ENCODE measurements at places on chromosomes 13 and 19.

DNA sequence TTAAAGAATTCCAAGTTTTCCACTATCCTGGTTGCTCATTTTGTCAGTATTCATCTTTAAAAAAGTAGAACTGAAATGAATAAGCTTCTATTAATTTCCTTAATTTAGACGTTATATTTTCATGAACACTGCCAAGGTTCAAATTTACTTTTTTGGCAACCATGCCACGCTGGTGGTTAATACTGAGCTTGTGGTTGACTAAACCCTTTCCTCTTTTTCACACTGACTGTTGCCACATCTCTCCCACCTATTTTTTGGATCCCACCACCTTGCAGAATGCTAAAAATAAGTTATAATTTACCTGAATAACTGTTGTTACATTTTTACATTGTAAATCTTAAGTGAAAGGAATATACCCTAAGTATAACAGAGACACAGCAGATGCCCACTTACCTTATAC is 45.0 kb downstream of the FLT3 start:
- DNase-seq = no peak

DNA sequence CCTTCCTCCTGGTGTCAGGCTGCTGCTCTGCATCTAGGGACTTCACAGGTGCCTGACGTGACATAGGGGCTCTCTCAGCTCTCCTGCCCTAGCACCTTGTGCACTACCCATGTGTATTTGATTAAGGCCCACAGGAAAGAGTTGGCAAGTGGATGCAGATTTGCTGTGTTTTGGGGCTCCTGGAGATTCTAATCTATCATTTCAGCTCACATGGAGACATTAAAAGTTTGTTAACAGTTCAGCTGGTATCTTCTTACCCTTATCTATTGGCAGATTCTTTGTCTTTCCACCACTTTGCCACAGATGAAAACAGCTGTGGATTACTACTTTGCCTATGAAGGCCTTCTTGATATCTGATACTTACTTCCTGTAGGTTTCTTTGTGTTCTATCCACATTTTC is 41.9 kb downstream of the WASF3 start:
- DNase-seq = no peak

DNA sequence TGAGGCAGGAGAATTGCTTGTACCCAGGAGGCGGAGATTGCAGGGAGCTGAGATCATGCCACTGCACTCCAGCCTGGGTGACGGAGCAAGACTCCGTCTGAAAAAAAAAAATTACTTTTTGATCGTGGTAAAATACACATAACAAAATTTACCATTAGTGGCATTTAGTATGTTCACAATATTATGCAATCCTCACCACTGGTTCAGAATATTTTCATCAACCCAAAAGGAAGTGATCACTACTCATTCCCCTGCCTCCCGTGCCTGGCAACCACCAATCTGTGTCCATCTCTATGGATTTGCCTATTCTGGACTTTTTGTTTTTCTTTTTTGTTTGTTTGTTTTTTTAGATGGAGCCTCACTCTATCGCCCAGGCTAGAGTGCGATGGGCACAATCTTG is 1.2 kb upstream of the PALM3 start:
- no peak for DNase-seq

DNA sequence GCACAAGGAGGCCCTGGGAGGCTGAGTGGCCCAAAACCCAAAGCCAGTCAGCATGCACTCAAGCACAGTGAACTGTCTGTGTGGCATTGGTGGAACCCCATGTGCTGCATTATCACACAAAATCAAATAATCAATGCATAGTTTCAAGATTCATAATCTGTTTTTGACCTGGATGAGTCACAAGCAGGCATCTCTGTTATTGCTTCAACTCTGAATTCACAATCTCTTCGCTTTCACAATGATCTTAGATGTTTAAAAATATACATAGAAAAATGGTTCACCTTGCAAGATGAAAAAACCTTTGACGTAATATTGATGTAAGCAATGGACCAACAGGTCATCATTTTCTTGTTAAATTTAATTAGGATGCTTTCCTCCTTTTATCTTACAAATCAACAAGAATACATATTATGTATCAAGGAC is 455.4 kb downstream of the IRS2 start:
- DNase-seq = no peak

GRCh38 chr13:98796191-98796590 is 43.7 kb upstream of the SLC15A1 start:
- no peak for DNase-seq

DNA sequence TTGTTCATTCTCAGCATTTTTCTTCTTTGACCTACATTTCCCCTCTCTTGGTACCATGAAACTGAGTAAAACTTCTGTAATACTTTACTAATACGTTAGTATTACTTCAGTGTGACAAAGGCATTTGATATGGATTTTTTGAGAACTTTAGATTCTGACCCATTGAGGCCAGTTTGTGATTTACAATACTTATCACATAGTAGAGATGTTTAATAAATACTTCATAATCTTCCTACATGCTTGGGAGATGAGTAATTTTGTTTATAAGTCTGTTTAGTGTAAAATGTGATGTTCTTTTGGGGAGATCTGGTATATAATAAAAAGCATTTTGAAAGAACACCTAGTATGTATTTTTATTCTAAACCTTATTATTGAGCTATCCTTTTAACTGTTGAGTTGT is 29.7 kb downstream of the GTF2F2 start:
- no peak for DNase-seq

- no peak for DNase-seq
These were observed 185.2 kb upstream of the IRS2 start for GRCh38 chr13:109971456-109972090.

Data from muscle of back (tissue), 13 donors.